Stimulated activated CD4-positive, alpha-beta T cell treated with anti-CD3 and anti-CD28 coated beads, Interleukin-4, amount 100 ng/mL, for 48 hours (primary cell): ENCODE measurements at places on chromosomes 5 and 9.

DNA sequence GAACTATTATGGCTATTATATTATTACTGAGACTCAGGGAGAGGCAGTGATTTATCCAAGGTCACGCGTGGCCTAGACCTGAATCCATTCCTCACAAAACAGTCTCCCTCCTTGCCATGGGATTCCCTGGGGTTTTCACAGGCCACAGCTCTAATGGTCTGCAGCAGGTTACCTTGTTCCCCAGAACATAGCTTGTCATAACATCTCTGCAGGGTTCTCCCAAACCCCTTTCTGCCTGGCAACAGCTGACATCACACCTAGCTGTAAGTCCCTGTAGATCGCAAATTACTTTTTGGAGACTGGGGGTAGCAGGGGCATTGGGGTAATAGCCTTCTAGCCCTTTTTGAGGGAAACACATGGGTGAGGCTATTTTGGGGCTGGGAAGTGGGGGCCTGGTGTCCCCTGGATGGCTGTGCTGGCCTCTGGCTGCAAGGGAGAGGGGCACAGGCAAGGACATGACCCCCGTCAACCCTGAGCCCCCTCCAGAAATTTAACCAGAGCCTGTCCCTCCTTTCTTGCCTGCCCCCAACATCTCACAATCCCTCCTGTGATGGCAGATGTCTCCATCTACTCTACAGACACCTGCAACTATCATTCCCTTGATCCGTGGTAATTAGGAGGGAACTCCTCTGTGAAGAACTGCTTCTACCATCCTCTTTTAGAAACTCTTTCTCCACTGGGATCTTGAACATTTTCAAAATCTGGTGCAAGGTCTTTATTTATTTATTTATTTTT is 1.3 kb downstream of the CD74 start:
- DNase-seq = peak; percentile 54

DNA sequence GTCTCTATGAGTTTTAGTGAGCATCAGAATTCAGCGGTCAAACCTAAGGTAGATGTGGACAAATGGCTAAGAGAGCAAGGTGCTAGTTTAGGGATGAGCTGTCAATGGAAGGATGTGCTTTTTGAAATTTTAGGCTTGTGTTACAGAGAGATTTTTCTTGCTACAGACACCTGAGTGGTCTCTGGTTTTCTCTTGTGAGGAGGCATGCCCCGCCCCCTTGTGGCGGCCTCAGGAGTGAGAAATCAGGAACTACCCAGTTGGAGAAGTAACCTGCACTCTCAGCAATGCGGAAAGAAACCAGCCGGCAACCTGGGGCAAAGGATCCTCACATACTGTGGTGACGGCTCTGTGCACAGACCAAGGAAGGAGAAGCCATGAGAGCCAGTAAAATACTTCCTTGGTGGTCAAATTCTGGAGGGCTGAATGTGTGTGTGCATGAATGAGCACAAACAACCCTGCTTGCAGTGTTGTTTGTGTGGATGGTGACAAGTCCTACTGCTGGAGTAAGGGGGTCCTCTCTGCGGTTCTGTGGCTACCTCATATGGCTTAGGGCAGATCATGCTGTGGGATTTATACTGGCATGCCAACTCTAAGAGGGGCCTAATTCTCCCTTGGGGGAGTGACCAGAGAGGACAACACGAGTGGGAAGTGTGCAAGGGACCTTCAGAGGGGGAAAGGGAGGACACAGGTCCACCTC is 16.7 kb upstream of the HSD17B4 start:
- DNase-seq = peak; percentile 59

- no peak for DNase-seq
Observed at GRCh38 chr5:110734101-110734500, 4.7 kb upstream of the SLC25A46 start.

GRCh38 chr9:9469271-9469670 is 1143.5 kb downstream of the PTPRD start:
- no peak for DNase-seq

GRCh38 chr5:148823871-148824270 is 2.5 kb upstream of the ADRB2 start:
- DNase-seq = no peak

DNA sequence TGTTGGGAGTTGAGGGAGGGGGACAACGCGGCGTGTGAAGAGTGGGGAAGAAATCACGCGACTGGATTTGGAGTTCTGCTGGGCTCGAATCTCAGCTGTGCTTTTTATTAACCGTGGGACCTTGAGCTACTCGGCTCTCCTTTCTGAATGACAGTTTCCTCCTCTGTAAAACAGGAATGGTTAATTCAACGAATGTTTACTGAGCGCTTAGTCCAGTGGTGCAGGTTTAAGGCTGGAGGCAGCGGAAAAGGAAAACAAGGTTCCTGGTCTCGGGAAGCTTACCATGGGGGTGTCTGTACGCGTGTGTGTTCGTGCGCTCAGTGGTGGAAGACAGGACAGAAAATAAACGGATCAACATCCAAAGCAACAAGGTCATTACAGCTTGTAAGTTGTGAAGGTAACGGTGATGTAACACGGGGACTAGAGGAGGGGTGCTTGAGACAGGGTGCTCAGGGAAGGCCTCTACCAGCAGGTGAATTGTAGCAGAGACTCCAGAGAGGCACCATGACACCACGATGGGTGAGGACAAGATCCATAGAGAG is 277 bp downstream of the EIF4E1B start:
- DNase-seq = no peak

DNA sequence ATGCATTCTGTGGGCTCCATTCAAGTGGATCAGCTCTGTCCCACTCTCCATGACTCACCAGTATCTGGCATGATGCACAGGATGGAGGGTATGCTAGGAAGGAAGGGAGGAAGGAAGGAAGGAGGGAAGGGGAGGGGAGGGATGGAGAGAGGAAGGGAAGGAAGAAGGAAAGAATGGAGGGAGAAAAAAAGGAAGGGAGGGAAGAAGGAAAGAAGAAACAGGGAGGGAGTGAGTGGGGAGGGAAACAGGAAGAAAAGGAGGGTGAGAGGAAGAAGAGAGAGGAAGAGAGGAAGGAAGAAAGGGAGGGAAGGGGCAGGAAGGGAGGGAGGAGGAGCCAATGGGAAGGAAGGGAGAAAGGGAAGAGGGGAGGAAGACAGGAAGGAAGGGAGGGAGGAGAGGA is 5.3 kb upstream of the BARHL1 start:
- no peak for DNase-seq

DNA sequence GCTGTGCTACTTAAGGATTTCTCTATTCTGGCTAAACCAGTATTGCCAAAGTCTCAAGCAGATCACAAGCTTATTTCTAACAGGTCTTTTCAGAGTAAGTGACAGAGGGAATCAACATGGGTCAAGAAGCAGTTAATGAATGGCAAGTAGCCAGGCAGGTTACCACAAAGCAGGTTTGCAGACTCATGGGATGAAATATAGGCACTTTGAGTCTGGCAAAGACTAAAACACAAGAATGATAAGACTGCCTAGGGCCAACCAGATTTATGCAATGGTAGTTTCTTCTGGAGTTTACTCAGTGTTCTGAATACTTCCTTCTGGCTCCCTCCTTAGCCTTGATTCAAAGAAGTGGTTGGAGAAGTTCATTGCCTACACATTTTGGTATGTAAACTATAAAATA is 3.6 kb downstream of the HMGCS1 start:
- DNase-seq = no peak

DNA sequence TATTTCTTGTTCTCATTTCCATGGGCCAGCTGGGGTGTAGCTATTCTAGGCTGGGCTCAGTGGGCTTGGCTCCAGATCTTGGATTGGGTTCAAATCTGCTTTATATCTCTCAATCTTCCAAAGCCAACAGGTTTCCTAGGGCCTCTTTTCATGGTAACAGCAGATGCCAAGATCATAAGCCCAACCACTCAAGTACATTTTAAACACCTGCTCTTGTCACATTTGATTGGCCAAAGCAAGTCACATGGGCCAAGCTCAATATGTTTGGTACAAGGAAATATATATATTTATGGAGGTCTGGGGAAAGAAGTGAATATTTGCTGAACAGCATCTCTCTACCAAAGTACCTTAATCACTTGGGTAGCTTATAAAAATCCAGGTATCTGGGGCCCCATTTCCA is 49.5 kb downstream of the MRRF start:
- no peak for DNase-seq

DNA sequence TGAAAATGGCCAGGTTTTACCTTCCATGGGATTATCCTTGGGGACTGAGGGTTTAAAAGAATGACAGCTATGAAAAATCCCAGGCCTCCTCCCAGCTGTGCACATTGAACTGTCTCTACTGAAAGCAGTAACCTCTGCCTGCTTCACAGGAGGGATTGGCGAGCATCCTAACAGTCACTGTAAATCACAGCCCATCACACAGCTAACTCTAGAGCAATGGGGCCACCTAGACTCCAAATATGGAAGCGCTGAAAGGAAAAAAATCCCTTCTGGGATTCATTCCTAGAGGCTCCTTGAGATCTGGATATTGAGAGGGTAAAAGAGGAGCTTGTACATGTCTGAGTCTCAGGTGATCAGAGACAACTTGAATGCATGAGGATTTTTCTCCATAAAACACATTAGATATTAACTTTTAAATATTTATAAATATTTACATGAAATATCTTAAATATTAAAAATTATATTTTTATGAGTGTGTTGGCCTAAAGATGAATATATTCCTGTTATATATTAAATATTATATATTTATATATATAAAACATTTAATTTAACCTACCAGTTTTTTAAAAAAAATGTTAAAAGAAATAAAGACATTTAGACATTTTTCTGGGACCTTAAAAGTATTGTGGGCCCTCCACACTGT is 133.8 kb upstream of the SLC24A2 start:
- DNase-seq = no peak

GRCh38 chr5:80569961-80570786 is at the start of gene ANKRD34B:
Gene ANKRD34B (minus strand): TSS chr5:80570280. CDS start chr5:80560019, 10,261 bp downstream.
- peak; percentile 38 for DNase-seq

- no peak for DNase-seq
Observed at GRCh38 chr5:16364910-16365309, 100.7 kb downstream of the ZNF622 start.

GRCh38 chr5:133445744-133446143 is 166.6 kb downstream of the FSTL4 start:
- DNase-seq = no peak

GRCh38 chr5:74063346-74063745 is 437.4 kb downstream of the ARHGEF28 start:
- DNase-seq = no peak

DNA sequence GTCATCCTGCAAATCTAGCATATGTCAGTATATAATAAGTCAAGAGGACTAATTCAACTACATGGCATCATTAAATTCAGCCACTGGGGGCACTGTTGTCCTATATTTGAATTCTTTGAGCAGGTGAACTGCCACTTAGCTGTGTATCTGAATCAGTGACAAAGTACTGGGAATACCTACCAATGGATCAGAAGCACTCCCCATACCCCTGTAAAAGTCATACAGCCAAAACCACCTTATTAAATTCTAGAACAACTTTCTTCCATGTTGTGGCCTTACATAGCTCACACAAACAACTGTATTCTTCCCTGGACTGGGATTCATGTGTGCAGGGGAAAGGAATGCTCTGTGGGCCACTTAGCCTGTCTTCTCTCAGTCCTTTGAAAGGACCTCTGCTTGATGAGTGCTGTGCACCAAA is 57.4 kb upstream of the PLPP6 start:
- peak; percentile 60 for DNase-seq

- no peak for DNase-seq
Observed at GRCh38 chr9:96047741-96048103, 172.2 kb downstream of the ERCC6L2 start.

DNA sequence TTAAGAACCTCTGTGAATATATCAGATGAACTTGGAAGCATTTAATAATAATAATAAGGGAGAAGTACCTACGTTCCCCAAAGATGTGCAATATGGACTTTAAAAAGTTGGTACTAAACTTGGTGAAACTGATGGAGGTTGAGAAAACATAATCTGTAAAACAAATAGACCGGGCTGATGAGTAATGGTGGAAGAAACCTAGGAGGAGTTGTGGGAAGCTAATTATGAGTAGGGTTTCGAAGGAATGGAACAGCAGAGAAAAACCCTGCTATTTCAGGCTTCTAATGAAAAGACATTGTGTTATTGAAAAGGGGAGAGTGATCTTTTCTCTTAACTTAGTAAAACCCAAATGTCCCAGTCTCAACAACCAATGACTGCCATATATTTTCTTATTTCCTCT is 229.3 kb downstream of the PCSK1 start:
- DNase-seq = no peak

GRCh38 chr9:84512493-84512892 is 157.0 kb upstream of the NTRK2 start:
- no peak for DNase-seq

DNA sequence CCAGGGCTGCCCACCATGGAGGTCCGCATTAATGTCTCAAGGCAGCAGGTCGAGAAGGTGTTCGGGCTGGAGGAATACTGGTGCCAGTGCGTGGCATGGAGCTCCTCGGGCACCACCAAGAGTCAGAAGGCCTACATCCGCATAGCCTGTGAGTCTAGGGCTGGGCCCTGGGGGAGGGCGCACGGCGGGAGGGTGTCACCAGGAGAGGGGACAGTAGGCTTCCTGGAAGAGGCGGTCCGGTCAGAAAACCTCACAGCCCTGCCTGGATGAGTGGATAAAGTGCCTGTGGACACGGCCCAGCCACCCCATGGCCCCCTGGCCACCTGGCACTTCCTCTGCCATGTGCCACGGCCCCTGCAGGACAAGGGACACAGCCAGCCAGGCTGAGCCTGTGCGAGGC is 31.0 kb downstream of the HK3 start:
- no peak for DNase-seq

GRCh38 chr9:109385499-109385898 is 64.6 kb upstream of the EPB41L4B start:
- no peak for DNase-seq
